ENCODE measurements at places on chromosomes 7 and 10. TPM values are rescaled to one million over a fixed set of nuclear protein-coding genes. Genes with fewer than 3 reads are reported as not detected.
A peak's percentile ranks its signal among the peaks of the same experiment; 100 is the strongest.

The CCDC172 gene
- total RNA-seq: not detected

The BNIP3 gene
- 40.7 TPM for total RNA-seq

The RSPH10B2 gene
- total RNA-seq: 1.0 TPM

The CH25H gene
- total RNA-seq: not detected

GRCh38 chr7:83947260-83947659, 247.3 kb downstream of the SEMA3A start:
- DNase-seq: no peak

DNA sequence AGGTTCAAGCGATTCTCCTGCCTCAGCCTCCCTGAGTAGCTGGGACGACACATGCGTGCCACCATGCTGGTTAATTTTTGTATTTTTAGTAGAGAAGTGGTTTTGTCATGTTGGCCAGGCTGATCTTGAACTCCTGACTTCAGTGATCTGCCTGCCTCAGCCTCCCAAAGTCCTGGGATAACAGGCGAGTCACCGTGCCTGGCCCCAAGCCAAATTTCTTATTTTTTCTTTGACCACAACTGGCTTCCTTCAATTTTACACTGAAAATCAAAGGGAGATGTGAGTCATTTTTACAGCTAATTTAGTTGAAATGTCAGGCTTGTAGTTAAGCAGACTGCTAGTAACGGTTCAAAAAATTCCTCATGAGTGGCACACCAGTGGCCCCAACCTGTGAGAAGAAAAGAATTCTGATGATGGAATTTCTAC, 7.8 kb downstream of the RNF216 start:
- DNase-seq: no peak

- DNase-seq: no peak
Observed at GRCh38 chr10:75606203-75606779, 174.9 kb downstream of the LRMDA start.

- no peak for DNase-seq
Observed at GRCh38 chr10:34548466-34548865, 266.6 kb downstream of the PARD3 start.

DNA sequence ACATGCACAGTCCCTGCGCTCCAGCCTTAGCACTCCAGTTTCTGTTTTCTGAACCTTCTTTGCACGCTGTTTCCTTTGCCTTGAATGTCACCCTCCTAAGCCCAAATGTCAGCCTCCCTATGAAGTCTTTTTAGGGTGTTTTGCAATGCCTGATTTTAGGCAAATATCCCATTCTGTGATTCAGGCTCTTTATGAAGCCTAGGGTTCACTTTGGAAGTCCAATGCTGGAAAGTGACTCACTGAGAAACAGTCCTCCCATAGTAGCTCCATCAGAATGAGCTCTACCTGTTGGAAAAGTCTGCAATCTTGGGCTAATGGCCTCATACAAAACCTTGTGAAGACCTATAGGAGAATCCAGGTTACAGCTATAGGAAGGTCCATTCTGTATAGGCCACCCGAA, 5.3 kb downstream of the LAMB4 start:
- no peak for DNase-seq

DNA sequence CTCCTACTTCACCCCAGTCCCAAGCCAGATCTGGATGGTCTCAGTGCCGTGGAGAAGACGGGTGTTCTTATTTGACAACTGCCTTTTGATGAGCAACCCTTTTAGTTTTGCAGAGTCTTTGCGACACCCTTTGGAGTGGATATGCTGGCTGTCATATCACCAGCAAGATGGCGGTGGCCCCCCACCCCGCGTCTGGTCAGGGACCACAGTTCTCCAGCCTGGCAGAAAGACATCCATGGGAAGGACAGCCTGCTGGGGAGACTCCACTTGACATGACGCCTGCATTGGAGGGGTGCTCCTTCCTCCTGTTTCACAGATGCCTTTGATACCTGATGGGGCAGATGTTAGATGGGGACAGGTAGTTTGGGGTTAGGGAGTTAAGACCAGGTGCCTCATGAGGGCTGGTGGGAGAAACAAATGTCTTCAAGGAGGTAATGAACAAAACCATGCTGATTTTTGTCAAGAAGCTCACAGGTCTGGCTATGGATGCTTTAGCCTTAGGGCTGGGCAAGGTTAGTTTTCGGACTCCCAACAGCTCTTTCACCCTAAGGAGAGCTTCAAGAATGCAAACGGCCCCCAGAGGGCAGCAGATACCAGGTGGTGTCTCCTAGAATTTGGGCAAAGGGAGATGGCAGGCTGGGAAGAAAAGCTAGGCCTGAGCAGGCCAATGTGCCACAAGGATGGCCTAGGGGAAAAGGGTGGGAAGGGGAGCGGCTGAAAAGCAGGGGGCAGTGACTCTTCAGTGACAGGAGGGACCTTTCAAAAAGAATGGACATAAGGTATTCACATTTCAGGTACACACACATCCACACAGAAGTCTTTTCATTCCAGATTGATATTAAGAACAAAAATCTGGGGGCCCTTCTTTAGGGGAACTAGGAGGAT, 95.2 kb downstream of the CLEC2L start:
- peak; percentile 43 for DNase-seq

- DNase-seq: no peak
Observed at GRCh38 chr7:36690514-36691187, 33.6 kb downstream of the AOAH start.

- no peak for DNase-seq
Observed at GRCh38 chr10:75231672-75232581, 3.8 kb downstream of the COMTD1 start.

DNA sequence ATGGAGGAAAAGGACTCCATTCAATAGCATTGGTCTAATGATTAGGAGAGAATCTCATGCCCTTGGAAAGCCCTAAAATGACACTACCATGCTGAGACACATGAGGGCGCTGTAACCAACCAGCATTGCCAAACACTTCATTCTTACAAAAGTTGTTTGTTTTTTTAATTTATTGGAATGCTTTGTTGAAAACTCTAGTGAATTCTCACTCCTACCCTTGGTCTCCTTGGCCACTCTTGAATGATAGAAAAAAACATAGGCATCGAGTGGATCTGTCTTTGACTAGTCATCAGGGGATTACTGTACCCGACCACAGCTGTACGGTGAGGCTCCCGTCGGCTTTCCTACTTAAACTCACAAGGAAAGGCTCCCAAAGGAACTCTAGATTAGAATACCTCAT, 29.3 kb upstream of the ADD3 start:
- peak; percentile 40 for DNase-seq

Measured in CD8-positive, alpha-beta memory T cell (primary cell).